ENCODE measurements at places on chromosomes 11 and 22. TPM values are rescaled to one million over a fixed set of nuclear protein-coding genes. Genes with fewer than 3 reads are reported as not detected.

GRCh38 chr11:18369398-18369797 lies 25.0 kb upstream of the LDHA start:
- no peak for DNase-seq

DNA sequence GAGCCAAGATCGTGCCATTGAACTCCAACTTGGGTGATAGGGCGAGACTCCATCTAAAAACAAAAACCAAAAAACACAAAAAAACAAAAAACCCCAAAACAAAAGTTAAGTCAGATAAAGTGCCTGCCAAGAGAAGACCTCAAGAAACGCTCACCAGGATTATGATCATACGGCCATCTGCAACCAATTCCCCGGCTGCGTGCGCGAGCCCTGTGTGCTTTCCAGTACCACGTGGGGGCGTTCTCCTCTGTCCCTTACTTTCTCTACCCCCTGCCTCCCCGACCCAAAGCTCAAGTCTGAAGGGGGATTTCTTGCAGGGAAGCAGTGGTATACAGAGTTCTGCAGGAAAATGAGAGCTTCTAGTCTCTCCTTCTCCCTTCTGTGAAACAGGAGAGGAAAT lies 10.5 kb upstream of the RPS19BP1 start:
- DNase-seq: no peak

DNA sequence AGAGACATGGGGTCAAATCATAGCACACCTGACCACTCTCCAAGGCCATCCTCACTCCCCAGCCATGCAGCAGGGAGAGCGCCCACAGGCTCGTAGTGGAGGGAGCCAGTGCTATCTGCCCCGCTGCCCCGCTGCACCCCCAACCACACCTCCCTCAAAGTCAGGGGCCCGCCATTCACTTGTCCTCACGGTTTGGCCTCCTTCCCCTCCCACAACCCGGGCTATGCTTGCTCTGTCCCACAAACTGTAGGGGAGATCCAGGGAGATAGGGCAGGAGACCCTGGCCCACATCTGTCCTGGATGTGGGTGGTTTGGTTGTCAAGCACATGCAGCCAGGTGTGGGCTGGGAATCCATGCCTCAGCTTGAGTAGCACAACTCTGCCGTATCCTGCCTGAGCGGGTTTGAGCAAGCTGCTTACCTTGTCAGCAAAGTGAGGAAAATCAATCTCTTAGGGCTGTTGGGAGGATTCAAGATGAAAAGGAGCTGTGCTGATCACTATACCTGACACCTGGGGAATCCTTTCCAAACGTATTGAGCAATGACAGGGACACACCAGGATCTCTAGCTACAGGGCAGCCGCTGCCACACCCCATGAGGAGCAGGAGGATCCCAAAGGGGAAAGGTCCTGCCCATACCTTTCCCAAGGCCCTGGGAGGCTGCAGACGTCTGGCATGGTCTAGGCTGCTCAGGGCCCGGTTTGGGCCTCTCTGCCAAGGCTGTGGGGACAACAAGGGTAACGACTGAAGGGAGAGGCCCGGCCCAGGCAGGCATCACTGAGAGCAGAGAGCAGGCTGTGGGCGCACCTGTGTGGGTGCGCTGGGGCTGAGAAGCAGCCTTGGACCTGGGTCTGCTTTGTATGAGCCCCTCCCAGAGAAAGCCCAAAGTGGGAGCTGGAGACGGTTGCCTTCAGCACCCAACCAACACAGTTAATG lies 23.3 kb downstream of the KCNJ5 start:
- DNase-seq: no peak

The MMP12 gene
- not detected for polyA plus RNA-seq
